ENCODE measurements at places on chromosomes 16 and 17.

GRCh38 chr16:88526008-88526905, 43.9 kb upstream of the ZC3H18 start:
- no peak for DNase-seq

DNA sequence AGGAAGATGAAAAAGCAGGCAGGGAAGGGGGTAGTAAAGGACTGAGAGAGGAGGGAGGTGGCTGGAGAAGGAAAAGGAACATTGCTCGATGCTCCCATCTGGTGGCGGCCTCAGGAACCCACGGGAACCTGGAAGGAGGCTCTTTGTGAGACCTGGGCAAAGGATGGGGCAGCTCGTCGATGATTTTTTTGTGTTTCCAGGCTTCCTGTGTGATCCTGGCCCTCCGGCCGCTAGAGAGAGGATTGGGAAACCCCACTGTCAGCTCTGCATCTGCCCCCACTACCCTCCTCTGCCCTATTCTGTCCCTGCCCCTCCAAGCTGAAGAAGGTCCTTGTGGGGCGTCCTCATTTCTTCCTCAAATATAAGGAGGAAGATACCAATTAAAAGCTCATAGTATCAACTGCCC, 6.6 kb downstream of the WFIKKN2 start:
- DNase-seq = no peak

DNA sequence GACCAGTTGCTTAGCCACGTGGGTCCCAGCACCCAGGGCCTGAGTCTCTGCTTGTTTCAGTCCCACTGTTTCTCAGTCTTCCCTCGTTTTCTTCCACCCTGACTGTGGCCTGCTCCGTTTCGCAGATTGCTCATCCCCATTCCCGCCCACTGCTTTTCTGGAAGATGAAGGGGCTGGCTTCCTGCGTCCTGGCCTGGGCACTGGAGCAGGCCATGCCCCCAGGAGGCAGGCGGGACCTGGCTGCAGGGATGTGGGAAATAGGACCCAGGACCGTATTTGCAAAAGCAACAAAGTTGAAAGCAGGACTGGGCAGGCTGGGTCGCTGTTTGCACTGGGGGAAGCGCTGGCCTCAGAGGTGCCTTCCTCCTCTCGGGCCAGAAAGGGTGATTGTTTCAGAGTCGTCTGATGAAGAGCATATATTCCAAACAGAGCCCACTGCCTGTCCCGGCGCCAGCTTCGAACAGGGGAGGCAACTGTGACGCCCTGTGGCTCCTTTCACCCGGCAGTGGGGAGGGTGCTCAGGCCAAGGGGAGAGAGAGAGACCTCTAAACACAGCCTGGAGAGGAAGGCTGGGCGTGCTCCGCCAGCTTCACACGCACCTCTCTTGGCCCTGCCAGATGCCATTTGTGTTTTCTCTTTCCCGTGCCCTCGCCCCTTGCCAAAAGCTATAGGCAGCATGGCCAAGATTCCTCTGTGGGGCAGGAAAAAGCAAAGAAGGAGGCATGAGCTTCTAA, 108.6 kb downstream of the CMIP start:
- DNase-seq = no peak

DNA sequence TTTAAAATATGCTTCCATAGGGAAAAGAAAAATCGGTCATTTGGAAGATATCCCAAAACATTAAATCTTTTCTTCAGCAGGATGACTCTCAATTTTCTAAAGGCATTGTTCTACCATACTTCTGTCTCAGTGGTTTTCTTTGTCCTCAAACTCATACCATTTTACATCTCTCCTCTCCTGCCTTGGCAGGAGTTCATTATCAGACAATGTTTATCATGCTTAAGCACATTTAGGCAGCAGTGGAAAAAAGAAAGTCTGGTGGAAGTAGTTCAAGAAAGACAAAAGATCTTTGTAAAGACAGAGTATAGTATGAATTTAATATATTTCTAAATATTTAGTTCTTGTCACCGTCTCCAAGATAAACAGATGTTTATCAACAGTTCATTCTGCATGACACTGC, 68.2 kb downstream of the CDK12 start:
- DNase-seq = no peak

GRCh38 chr17:81479175-81480071, 33.2 kb downstream of the ACTG1 start:
- no peak for DNase-seq

DNA sequence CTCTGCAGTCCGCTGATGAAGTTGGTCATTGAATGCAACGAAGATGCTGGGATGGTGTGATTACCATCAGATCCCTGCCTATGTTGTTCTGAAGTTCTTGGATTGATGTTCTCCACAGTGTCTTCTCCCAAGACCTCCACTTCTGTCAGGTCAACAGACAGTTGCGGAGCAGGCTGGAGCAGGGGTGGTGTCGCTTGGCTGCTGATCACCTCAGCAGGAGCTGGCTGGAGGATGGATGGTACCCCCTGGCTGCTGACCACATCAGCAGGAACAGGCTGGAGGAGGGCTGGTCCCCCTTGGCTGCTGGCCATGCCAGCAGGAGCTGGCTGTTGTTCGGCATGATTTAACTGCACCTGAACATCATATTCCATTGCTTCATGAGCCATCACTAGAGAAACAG, 5.6 kb downstream of the RFWD3 start:
- DNase-seq = no peak

DNA sequence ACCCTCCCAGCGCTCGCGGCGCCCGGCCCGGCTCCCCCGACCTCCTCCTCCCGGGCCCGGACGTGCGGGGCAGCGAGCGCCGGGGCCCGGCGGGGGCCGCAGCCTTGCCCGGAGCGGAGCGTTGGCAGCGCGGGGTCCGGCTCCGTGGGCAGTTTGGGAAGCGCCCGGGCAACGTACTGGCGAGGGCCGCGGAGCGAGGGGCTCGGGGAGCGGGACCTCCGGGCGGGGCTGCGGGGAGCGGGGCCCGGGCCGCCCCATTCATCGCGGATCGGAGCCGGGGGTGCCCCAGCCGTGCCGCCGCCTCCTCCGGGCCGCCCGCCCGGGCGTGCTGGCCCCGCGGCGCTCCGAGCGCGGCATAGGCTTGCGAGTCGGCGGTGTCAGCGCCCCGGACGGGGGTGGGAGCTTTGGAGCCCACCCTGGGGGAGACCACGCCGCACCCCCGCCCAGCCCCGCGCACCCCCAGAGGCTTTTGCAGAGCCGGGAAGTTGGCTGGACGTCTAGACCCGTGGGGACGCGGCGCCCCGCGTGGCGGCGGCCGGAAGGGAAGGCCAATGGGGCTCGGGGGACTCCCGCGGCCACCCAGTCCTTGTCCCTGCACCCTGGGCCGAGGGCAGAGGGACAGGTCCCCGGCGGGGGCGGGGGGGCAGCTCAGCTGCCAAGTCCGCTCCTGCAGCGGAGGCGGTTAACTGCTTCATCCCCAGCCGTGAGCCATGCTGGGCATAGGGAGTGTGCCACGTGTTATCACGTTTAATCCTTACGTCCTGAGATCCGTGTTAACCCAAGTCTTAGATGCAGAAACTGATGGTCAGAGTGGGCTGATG, 852 bp downstream of the ZNF469 start:
- no peak for DNase-seq

DNA sequence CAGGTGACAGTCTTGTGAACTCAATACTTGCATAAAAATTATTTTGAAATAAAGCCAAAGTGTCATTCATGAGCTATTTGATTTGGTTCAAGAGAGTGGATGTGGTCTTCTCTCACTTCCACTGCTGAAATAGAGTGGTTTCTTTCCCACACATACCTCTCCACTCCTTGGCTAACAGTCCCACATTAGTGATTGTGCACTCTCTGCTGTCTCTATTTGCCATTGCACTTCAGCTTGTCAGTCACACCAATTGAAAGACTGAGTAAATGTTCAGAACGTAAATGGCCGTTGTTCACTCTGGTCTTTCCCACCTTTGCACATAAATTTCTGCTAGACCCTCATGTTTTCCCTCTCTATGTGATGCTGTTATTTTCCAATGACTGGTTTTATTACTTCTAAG, 197.5 kb downstream of the FTO start:
- no peak for DNase-seq

DNA sequence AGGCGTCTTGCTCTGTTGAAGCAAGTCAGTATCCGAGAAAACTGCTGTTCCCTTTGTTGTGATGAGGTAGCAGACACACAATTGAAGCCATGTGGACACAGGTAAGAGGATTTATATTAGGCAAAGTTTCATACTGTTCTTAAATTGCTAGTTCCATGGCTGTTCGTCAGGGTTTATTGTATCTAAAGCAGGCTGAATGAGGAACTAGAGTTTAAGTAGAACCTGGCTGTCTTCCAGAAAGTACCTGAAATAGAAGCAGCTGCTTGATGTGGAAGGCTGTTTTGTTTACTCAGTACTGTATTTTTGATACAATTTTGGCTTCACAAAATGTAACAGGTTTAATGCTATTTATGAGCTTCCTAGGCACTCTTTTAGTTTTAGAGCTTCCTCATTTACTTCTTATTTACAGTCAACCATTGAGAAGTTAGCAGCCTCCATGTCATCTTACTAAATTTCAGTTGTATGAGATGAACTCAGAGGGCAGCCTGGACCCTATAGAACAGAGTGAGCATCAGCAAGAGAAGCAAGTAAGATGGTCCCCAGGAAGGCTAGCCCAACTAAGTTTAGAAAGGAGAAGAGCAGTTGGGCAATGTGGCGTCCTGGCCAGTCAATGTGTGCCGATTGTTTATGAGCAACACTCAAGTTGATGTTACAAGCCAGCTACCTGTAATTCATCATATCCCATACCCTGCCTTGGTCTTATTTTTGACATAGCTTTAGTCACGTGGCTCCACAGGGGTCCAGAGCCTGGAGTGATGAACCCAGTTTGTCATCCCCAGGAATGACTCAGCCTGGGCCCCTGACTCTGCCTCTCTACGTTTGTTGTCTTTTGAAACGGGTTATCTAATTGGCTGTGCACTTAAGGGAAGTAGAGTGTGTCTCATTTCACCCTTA, 9.7 kb upstream of the ARL2BP start:
- no peak for DNase-seq

Measured in activated CD4-positive, alpha-beta T cell treated with anti-CD3 and anti-CD28 coated beads for 24 hours (primary cell).